ENCODE measurements at places on chromosomes 6 and 20.

- peak; percentile 22 for DNase-seq
Measured at GRCh38 chr6:148085631-148086331, 256.9 kb upstream of the SASH1 start.

- no peak for DNase-seq
Measured at GRCh38 chr6:105304366-105304765, 98.5 kb downstream of the PREP start.

DNA sequence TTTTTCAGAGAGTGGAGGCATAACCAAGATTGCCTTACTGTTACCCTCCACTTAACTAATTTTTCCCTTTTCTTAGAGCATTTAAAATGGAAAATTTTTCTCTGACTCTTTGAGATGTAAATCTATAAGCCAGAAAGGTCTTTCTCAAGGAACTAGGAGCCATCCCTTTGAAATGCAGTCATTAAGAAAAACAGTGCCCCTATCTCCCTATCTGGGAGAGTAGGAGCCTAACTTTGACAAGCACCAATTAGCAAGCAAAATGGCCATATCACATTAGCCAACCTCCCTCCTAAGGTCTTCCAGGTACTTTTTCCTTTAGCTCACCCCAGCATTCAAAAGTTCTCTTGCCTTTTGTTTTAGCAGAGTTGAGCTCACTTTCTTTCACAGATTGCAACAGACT lies 570.5 kb downstream of the EPHA7 start:
- no peak for DNase-seq

GRCh38 chr6:48996461-48997119 lies 466.5 kb downstream of the MMUT start:
- DNase-seq, result no peak

DNA sequence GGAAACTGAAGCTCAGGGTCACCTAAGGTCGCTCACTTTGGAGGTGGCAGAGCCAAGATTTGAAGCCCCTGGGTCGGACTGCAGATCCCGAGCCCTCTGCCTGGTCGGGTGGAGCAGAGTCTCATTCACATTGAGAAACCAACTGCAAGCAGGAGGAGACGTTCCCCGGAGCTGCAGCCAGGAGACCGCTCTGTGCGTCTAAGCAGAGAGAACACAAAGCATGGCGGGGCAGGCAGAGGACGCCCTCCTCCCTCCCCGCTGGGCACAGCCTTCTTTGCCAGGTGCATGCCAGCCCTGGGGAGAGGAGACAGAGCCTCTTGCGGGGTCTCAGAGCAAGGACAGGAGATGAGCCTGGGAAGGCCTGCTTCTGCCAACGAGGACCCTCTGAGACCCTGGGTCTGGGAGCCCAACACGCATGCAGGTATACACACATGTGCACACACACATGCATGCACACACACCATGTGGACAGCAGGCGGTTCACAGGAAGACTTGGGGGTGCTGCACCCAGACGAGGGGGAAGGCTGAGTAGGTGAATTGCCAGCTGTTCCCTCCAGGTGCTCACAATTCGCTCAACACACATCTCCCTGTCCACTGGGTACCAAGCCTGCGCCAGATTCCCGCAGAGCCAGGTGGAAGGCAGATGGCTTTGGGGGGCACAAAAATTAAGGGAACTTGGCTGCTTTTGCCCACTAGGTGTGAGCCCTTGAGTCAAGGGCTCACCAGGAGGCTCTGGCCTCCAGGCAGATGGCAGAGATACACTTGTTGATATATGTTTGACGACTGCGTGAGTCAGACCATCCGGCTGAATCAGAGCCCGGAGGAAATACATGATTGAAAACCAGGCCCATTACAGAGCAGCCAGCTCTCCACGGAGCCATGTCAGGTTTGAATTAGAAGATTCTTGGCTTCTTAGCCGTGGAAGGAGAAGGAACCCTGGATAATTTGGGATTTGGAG lies 5.5 kb upstream of the NTSR1 start:
- peak; percentile 30 for DNase-seq

- no peak for DNase-seq
Measured at GRCh38 chr20:61974357-61974665, 91.4 kb downstream of the TAF4 start.

DNA sequence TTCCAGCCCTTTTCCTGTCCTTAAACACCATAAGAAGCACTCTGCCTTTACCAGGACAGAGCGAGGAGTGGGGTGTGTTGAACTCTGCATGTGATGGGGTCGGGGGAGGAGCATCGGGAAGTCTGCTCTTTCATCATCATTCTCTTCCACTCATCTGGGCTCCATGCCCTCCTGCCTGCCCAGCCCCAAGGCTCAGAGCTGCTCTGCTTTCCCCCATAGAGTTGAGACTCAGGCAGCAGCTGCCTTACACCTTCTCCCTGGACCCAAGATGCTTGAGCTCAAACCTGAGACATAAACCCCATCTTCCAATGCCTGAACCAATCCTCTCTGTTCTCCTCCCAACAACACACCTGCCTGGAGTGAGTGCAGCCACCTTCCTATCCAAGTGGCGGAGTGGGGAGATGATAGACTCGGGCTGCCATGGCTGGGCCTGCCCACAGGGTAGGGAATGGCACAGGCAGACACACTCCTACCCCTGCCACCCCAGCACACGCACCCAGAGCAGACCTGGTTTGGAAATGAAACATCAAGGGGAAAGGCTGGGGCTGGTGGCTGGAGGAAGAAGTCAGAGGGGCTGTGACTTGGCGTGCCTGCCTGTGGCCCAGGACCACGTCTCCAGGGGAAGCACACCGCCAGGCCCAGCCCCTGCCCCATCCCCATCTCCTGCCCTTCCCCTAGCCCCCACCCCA lies 28.4 kb downstream of the TFEB start:
- peak; percentile 51 for DNase-seq

GRCh38 chr6:111731456-111732195 lies 125.9 kb upstream of the TRAF3IP2 start:
- peak; percentile 79 for DNase-seq

DNA sequence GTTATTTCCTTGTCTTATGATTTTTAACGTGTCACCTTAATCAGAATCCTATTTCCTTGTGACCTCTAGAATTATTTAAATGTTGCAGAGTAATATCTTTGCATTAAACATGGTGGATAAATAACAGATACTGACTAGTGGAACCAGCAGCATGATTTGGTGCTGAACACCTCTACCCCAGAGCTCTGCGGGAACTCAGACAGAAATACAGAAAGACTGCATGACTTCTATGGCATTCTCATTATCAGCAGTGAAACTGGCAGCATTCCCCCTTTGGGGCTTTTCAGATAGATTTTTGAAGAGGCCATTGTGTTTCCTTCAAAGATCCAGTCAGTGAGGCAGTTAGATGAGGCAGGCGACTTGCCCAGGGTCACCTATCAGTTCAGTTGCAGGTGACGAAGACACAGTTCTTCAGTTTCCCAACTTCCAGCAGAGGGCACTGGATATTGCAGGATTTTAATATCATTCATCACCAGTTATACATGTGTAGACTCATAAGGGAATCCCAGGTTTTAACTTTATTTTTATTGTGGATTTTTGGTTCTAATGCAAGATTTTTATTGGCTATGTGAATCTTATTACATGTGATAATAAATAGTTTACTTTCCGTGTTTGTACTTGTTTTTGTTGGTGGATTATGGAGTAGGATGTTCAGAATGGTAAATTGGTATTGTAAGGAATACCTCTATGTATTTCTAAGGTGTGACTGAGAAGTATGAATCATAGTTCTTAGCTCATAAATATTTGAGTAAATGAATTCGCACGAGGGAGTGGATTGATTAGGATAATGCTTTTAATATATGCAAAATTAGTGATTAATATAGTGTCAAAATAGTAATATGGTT lies 81.3 kb downstream of the AFDN start:
- DNase-seq, result peak; percentile 39

DNA sequence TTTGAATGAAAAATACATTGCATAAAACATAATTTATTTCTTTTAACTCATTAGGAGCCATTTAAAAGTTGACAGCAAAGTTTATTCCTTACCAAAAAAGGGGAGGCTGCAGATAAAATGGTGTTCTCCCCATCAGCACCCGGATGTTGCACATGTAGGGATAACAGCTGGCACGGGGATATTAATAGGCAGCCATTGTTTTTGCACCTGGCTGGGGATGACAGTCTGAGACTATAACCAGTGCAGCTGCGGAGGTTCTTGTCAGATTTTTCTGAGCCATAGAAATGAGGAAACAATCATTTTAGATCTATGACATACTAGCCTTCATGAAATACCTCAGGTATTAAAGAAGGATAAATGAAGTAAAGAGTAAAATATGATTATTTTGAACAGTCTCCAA lies 20.1 kb upstream of the HECA start:
- no peak for DNase-seq

DNA sequence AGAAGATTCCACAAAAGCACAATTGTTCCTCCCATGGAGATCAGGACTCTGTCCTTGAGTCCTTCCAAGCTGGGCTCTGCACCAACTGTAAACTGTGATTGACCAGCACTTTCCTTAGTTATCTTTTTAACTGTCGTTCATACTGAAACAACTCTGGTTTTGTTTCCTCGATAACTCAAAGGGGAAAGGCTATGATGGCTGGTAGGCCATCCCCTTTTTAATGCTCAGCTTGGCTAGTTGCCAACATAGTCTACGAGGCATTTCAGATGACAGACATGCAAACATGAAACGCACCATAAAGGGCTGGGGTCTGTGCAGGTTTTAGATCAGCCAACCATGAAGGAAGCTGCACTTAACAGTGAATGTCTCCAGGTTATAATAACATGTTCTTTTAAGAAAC lies 497.1 kb upstream of the ARID1B start:
- peak; percentile 13 for DNase-seq

GRCh38 chr6:141035312-141036200 lies 1097.2 kb upstream of the GJE1 start:
- DNase-seq, result no peak

Measured in muscle of leg (tissue), 16 donors.